ENCODE measurements at places on chromosomes 11 and 22.

GRCh38 chr22:41929418-41929810 is 2.8 kb upstream of the TNFRSF13C start:
- DNase-seq = no peak

DNA sequence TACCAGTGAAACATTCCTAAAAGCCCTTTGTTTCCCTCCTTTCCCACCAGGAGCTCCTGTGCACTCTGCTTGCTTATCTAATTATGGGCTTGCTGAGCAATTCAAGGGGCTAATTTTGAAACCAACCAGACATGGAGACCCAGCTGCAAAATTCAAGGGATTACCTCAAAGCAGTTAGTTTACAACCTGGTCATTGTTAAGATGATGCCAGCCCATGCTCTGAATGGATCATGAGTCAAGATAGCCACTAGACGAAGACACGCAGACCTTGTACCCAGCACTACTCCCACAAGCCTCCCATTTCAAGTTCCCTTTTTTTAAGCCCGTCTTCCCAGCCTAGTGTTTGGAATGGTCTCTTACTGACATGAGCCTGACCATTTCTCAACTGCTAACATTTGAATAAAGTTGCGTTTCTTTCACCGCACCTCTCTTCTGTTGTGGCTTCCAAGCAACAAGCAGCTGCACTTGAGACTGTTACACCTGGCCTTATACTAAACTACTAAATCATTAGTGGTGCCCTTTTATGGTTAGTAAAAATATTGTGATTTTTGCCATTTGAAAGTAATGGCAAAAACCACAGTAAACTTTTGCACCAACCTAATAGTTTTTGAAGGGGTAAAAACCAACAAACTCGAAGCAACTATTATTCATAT is 315.3 kb upstream of the LUZP2 start:
- DNase-seq = no peak

DNA sequence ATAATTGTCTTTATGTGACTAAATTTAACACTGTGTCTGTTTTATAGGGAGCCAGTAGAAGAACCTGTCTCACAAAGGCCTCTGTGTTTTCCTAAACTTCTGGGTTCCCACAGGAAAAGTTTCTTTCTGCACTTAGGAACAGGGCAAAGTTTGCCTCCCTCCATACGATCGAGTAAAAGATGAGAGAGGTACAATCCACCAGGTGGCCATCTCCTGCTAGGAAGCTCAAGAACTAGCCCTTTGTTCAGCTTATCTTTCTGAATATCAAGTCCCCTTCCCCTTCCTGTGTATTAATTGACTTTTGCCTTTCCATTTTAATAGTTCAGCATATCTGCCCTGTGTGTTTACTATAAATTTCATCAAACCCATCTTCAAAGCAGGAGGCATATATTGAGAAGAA is 18.0 kb downstream of the CSNK2A3 start:
- DNase-seq = no peak

GRCh38 chr22:17431179-17431578 is 61.9 kb downstream of the CECR2 start:
- no peak for DNase-seq

- DNase-seq = no peak
Measured at GRCh38 chr11:132941024-132941646, 591.2 kb downstream of the OPCML start.

- DNase-seq = no peak
Measured at GRCh38 chr11:92765965-92766371, 203.5 kb upstream of the MTNR1B start.
